ENCODE measurements at places on chromosomes 5 and 9.

GRCh38 chr5:126808521-126808988 is 31.6 kb downstream of the LMNB1 start:
- no peak for DNase-seq

GRCh38 chr9:93920131-93920800 is 34.9 kb downstream of the BARX1 start:
- DNase-seq: no peak

DNA sequence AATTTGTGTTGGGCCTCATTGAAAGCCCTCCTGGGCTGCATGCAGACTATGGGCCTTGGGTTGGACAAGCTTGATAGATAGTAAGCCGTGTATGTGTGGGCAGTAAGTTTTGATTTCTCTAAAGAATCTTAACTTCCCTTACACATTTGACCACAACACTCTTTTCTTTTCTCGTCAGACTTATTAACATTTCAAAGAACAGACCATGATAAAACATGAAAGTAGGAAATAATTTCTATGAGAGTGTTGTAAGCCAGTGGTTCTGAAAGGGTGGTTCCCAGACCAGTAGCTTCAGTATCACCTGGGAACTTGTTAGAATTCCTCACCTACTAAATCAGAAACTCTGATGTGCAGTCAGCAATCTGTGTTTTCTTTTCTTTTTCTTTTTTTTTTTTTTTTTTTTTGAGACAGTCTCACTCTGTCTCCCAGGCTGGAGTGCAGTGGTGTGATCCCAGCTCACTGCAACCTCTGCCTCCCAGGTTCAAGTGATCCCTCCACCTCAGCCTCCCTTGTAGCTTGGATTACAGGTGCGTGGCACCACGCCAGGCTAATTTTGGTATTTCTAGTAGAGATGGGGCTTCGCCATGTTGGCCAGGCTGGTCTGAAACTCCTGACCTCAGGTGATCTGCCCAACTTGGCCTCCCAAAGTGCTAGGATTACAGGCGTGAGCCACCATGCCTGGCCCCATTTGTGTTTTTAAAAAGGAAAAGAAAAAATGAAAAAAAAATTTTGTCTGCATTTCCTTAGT is 20.0 kb upstream of the GCNT1 start:
- no peak for DNase-seq

GRCh38 chr9:76617497-76618175 is 146.6 kb upstream of the PCA3 start:
- DNase-seq: no peak

DNA sequence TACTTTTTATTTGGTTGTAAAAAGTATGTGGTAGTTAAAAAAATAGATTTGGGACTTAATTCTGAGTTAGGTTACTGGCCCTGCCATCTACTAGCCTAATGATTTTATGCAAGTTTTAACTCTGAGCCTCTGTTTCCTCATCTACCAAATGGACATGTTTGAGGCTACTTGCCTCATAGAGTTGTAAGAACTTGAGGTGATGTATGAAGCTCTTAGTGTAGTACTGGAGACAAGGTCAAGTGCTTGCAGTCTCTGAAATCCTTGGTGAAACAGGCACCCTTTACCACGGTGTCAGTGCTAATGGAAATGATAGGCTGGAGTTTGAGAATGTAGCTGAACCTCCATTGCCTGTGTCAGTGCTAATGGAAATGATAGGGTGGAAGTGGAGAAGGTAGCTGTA is 15.3 kb downstream of the GPR107 start:
- no peak for DNase-seq

DNA sequence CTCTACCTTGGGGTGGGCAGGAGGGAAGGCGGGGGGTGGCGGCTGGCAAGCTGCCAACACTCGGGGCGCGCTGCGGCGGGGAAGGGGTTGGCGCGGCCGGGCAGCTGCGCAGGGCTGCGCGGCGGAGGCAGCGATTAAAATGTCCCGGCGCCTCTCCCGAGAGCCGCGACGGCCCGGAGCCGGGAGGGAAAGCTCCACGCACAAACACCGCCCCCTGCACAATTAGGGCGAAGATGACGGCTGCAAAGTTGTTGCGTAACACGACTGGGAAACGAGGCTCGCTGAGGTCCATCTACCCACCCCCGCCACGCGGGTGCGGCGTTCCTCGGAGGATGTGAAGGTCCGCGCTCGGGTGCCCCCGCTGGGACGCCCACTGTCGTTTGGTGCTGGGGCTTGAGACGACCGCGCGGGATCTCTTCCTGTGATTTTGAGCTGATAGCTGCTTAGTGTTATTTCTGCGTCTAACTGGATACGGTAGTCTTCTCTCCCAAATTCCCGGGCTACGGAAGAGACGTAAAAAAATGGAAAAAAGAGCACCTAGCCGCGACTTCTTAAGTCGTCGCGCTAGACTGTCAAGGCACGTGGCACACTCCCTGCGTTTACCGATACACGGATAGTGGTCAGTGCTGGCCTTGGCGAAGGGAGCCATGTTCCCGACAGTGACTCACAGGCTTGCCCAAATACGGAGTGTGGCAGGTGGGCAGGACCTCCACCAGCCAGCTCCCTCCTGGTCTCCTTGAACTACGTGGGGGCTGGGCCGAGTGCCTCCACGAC is 958 bp upstream of the NFIL3 start:
- peak; percentile 46 for DNase-seq

GRCh38 chr9:111711548-111711947 is 50.1 kb downstream of the GNG10 start:
- DNase-seq: no peak

GRCh38 chr5:124980163-124980941 is 233.9 kb upstream of the ZNF608 start:
- no peak for DNase-seq

GRCh38 chr9:97179616-97180015 is 127.8 kb upstream of the CCDC180 start:
- DNase-seq: no peak

- no peak for DNase-seq
These were observed 127.8 kb downstream of the ZNF354C start for GRCh38 chr5:179187681-179188575.

GRCh38 chr5:127589309-127590030 is 59.4 kb upstream of the CTXN3 start:
- no peak for DNase-seq

- DNase-seq: no peak
These were observed 1571.3 kb downstream of the MAT2B start for GRCh38 chr5:165076686-165077085.

- no peak for DNase-seq
These were observed 182.2 kb downstream of the TMC1 start for GRCh38 chr9:72703574-72703973.

DNA sequence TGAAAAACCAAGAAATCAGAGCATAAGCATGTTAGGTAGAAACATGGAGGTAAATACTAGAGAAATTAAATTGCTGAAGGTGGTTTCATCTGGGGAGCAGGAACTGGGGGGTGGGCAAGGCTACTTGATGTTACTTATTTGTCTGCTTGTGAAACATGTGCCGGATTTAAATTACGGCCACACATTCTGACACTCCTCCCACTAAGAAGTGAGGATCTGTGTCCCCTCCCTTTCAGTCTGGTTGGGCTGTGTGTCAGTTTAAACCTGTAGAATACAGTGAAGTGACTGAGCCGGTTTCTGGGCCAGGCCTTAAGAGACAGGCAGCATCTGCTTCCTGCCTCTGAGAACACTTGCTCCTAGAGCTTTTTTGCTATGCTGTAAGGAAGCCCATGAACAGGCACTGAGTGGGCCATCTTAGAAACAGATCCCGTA is 2.3 kb upstream of the IARS1 start:
- no peak for DNase-seq

GRCh38 chr9:7907551-7908337 is 108.2 kb upstream of the DMAC1 start:
- no peak for DNase-seq

Measured in activated CD4-positive, alpha-beta T cell treated with anti-CD3 and anti-CD28 coated beads, Interleukin-2, amount 50 U/mL, for 4 hours (primary cell).